G401 (cell line): ENCODE measurements at places on chromosomes 2 and 18.

DNA sequence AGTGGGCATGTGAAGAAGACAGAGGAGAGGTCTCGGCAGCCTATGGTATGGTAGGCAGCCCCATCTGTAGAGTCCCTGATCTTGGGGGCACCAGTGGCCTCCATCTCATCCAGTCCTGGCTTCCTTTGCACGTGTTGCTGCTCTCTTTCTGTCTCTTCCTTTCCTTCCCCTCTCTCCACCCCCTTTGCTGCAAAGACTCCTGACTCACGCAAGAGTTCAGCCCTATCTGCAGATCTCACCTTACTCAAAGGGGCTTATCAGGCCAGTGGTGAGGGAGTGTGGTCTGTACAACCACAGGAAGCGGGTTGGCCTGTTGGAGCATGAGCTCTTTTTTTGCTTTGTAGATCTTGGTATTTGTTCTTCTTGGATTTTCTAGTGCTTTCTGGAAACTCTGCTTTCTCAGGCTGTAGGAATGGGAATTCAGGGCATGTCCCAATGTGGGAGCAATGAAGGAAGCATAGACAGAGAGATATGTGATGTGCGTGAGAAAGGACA is 14.6 kb upstream of the NT5DC4 start:
- DNase-seq, result no peak

DNA sequence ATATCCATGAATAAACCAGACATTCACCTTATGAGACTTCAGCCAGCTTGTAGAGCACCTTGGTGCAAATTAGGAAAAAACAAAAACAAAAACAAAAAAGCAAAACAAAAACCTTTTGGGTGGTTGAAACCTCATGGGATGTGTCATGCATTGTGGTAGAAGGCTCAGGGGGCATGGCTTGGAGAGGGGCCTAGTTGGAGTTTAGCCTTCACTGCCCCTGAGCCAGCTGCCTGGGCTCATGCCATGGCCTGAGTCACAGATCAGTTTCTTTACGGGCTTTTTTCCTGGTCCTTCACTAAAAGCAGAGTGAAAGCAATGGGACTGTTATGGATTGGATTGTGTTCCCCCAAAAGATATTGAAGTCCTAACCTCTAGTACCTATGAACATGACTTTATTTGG is 22.0 kb upstream of the DAPL1 start:
- no peak for DNase-seq

DNA sequence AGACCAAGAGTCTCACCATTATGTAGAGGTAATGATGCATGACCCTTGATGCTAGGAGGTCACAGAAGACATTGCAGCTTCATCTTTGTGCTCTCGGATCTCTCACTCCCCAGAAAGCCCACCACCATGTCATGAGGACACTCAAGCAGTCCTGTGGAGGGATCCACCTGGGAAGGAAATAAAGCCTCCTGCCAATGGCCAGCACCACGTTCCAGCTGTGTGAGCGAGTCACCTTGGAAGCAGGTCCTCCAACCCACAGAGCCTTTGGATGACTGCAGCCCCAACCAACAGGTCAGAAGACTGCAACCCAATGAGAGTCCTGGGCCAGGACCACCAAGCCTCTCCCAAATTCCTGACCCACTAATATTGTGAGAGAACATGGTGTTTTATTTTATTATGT is 38.4 kb downstream of the CYP26B1 start:
- no peak for DNase-seq

DNA sequence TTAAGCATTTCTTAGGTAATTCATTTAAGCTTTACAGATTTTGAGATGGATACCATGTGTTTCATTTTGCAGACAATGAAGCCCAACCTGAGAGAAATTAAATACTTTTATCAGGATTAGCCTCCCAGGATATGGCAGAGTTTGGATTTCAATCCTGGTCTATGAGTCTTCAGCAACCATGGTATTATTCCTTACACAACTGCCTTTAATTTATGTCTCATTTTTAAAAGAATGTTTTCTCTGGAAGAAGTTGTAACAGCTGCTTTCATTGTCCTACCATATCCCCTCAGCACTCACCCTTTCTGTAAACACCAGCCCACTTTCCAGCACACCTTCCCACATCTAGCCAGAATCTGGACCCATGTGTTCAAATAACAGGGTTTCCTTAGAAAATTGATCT is 863.7 kb upstream of the VRK2 start:
- DNase-seq, result no peak

GRCh38 chr2:225117051-225117716 is 74.9 kb upstream of the DOCK10 start:
- no peak for DNase-seq

DNA sequence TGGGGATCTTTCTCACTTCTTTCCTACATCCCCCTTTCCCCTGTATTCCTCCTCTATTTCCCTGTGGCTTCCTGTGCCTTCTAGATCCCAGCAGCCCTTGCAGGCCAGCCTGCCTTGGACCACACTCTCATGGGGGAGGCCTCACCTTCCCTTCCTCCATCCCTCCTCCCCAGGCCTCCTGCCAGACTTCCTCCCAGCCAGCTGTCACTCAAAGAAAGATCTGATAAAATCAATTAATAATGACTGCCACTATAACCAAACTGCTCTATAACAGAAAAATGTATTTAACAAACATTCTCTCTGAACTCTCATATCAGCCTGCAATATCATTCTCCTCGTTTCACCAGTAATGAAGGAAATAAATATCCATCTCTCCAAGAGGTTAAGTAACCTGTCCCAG is 144.9 kb upstream of the SIX2 start:
- DNase-seq, result no peak

GRCh38 chr2:164287056-164287455 is 334.2 kb downstream of the GRB14 start:
- peak; percentile 10 for DNase-seq

GRCh38 chr2:73370348-73370747 is 15.3 kb upstream of the ALMS1 start:
- no peak for DNase-seq

GRCh38 chr2:205364261-205364660 is 318.0 kb upstream of the NRP2 start:
- no peak for DNase-seq

DNA sequence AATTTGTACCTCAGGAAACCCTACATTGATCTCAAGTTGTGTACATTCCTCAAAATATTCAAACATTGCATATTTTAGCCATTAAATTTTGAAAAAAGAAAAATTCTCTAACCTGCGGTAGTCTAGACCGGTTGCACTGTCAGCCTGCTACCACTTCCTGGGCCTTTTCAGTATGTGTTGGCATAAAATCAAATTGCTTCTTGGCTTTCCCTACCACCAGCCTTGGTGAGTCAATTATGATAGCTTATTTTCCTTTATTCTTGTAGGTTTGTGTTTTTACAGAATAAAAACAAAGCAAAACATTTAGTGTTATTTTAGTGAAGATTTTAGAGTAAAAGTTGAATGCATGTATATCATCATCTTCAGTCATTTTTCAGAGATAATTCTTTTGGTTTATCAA is 61.2 kb downstream of the FAM171B start:
- DNase-seq, result peak; percentile 50
